ENCODE measurements at places on chromosomes 4 and X.
A peak's percentile ranks its signal among the peaks of the same experiment; 100 is the strongest.

DNA sequence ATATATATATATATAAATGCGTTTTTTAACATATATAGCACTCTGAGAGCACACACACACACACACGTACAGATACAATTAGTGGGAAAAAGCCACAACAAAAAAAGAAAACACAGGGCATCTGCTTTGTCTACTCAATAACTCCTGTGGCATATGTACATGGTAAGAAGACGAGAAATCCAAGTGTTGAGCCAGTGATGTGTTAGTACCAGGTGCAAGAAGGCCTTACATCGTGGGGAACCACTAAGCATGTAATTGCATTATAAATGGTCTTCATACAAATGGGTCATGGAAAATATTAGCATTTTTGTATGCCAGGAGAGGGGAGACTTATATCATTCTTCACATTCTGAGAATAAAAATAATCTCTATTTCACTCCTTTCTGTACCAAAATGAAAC lies 62.7 kb upstream of the FAM47B start:
- no peak for DNase-seq

DNA sequence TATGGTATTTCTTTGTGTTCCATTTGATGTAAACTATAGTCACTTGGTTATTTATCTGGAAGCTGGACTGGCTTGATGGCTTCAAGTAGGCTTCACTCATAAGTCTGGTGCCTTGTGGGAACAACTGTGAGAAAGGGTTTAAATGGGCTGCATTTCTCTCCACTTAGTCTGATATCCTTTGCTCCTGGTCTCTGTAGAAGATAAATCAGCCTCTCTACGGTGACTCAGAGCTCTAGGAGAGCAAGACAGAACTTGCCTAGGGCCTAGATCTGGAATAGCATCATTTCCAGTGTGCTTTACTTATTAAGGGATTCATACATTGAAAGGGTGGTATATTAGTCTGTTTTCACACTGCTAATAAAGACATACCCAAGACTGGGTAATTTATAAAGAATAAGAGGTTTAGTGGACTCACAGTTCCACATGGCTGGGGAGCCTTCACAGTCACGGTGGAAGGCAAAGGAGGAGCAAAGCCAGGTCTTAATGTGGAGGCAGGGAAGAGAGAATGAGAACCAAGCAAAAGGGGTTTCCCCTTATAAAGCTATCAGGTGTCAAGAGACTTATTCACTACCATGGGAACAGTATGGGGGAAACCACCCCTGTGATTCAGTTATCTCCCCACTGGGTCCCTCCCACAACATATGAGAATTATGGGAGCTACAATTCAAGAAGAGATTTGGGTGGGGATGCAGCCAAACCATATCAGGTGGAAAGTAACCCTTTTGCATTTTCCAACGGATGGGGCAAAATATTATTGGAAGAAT lies 1746.4 kb upstream of the PCDH7 start:
- no peak for DNase-seq

DNA sequence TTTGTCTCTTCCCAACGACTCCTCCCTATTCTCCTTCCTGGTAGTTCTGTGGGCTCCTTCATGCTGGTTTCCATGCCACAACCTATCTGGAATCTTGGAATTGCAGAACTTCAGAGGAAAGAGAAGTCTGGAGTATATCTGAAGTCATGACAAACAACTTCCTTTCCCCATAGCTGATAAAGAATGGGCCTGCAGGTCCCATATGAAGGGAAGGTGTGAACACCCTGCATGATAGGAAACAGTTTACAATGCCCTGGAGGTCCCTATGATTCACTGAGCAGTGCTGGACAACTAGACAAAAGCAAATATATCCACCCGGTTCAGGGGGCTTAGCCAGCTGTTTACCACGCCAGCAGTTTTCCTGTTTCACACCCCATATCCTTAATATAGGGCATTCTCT lies 19.4 kb downstream of the FAM9C start:
- no peak for DNase-seq

GRCh38 chr4:86451560-86452330 lies 91.9 kb upstream of the MAPK10 start:
- DNase-seq, result no peak

- no peak for DNase-seq
Observed at GRCh38 chr4:151955721-151956380, 195.0 kb upstream of the GATB start.

DNA sequence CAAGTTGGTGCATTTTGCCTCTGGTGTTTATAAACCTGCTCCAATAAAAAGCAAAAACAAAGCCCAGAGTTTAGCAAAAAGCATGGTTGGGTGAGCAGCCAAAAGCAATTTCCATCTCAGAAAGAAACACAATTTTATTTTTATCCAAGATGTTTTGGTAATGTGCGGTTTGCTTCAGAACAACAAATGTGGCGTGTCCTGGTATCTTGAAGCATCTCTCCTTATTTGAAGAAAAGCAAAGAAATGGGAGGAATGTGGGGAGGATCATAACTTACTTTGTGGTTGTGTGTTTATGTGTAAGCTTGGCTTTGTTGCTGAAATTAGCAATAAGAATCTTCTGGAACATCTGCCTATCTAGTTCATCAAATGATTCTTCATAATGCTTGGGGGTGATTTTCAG lies 88.3 kb upstream of the DDX3X start:
- DNase-seq, result no peak

DNA sequence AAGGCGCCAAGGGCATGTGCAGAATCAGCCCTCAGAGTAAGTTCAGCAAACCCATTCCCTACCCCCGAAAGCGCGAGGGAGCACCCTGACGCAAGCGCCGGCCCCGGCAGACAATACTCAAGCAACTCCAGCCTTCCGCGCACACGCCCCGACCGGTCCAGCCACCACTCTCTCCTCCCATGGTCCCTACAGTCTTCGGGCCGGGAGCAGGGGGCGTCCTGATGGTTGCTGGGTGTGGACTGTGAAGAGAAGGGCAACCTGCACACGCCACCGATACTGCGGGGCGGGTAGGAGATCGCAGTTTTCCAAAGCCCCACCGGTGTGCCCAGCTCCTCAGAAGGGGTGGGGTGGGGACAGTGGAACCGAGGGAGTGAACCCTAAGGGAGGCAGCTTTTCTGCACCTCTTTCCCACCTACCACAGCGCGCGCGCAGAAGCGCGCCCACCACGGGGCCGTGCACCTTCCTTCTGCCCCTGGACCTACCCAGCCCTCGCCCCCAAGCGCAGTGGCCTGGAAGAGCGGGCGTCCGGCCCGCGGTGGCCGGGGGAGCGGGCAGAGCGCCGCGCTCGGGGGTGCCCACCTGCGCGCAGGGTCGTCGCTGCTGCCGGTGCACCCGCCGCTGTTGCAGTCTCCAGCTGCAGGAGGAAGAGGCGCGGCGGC lies 650.2 kb upstream of the DIPK2B start:
- DNase-seq, result no peak

DNA sequence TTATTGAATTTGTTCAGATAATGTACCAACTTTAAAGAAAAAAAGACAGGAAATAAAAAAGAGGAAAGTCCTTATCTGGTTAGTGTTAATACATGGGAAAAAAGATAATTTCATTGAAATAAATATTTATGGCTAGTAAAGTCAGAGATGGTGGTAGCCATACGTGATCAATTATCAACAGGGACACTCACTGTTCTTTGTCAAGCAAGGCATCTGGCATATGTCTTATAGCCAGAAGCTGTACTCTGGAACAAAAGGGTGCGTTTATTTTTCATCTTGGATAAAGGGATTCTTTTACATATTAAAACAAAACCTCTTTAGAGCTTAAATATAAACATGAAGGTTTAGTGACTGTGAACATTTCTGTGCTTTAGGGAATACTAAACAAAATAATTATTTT lies 26.7 kb downstream of the HDX start:
- no peak for DNase-seq

DNA sequence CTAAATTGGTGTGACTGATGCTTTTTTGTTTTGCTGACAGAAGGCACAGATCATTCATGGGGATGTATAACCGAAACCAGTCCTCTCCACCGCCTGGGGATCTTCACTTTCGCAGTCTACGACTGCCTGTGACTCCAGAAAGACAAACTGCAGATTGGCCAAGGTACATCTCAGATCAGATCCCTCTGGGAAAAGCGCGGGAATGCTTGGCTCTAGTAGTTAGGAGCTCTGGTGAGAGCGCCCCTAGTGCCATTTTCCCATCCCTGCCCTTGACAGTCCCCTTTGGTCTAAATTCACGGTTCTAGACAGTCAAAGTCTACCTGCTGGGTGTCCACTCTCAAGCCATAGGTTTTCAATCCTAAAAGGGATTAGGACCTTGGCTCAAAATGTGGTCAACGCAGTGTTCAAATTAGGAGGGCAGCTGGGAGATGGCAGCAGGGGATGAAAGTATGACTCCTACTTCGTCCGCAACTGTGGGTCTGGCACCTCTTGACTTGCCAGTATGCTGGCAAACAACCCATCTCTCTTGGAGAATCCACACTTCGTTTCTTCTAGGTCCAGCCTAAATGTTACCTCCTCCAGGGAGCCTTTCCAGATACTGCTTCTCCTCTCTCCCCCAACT lies 6.9 kb upstream of the HAND2 start:
- DNase-seq, result peak; percentile 58

DNA sequence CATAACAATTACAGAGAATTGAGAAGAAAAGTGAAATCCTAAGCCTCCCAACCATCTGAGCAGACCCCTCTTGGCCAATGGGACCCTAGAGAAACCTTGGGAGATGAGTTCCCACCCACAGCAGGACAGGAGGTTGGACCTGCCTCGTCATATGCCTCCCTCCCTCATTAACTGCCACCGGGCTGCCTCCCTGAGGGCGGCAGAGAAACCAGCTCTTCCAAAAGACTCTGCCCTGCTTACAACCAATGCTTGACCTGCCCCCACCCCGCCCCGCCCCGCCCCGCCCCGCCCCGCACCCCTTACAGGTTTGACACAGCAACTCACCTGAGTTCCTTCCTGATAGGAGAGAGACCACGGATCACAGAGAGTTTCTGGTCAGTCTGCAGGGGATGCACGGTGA lies 86.1 kb downstream of the ADRA2C start:
- DNase-seq, result no peak

DNA sequence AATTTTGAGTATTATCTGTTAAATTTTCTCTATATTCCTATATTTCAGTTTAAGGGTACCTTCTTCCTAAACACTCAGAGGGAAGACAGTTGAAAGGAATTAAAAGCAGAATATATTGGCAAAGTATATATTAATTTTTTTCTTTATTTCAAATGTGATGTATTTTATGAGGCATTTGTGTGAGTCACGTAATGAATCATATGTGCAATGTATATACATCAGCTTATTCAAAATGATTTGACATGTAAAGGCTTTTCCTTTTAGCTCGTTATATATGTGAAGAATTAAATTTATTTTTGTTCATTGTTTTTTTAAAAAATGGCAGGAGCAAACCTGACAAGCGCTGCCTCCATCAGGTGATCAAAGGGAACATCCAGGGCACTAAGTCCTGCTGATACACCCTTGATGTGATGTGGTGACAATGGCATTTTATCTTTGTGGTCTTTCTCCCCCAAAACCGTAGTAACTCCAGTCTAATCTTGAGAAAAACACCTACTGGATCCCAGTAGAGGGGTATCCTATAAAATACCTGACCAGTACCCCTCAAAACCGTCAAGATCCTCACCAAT lies 8.9 kb downstream of the WWC2 start:
- DNase-seq, result no peak

DNA sequence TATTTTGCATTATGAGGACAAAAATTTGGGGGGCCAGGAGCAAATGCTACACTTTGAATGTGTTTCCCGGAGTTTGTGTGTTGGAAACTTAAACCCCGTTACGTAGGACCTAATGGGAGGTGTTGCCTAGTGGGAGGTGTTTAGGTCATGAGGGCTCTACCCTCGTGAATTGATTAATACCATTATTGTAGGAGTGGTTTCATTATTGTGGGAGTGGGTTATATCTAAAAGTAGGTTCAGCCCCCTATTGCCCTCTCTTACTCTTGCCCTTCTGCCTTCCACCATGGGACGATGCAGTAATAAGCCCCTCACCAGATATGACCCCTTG lies 15.5 kb downstream of the UBA6 start:
- no peak for DNase-seq

GRCh38 chr4:6885953-6886557 lies 23.6 kb upstream of the TBC1D14 start:
- DNase-seq, result no peak

DNA sequence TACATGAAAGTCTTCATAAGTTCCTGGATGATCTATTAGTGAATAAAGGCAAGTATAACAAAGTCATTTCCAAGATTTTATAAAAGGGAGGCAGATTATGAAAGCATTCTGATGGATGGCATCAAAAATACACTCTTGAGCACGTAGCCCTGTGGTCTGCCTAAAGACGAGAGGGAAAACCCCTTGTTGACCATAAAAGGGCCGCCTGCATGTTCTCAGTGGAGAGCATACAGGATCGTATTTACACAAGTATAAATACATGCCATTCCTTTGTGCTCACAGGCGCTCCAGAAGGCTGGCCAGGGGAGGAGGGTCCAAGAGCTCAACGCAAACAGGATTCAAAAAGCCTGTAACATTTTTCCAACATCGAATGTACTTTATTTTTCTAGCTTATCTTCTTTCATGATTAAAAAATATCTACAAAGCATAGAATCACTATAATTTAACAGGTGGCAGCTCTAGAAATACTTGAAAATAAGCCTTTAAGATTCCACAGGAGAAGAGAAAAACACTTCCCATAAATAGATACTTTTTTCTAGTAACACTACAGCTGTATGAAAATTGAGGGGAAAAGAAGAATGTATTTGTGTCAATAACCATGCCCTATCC lies 29.6 kb downstream of the PDGFC start:
- peak; percentile 26 for DNase-seq

GRCh38 chrX:118847676-118848075 lies 24.1 kb downstream of the ZCCHC12 start:
- peak; percentile 46 for DNase-seq

- DNase-seq, result peak; percentile 32
Observed at GRCh38 chrX:70196961-70197720, 19.9 kb downstream of the DGAT2L6 start.

DNA sequence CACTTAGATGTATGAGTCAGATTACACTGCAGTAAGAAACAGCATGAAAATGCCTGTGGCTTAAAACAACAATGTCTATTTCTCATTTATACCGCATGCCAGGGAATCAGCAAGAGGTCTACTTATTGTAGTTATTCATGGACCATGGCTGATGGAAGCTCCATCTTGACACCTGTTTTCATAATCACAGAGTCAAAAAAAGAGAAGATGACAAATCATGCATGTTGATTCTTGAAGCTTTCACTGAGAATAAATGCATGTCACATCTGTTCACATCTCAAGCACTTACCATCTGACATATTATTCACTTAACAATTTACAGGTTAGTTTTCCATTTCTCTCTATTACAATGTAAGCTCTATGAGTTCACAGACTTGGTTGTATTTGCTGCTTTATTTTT lies 194.2 kb upstream of the SLITRK2 start:
- no peak for DNase-seq

GRCh38 chr4:159052315-159052714 lies 50.6 kb upstream of the RAPGEF2 start:
- no peak for DNase-seq

- no peak for DNase-seq
Observed at GRCh38 chr4:108398316-108398715, 222.1 kb upstream of the RPL34 start.
